ENCODE measurements at places on chromosomes 2 and 18. TPM values are rescaled to one million over a fixed set of nuclear protein-coding genes. Genes with fewer than 3 reads are reported as not detected.

The CRYGA gene
- not detected for polyA plus RNA-seq

The FBXO48 gene
- polyA plus RNA-seq = 2.3 TPM

The SLC8A1 gene
- polyA plus RNA-seq = 69.8 TPM

The BCL11A gene
- polyA plus RNA-seq = 12.4 TPM

The REL gene
- polyA plus RNA-seq = 8.9 TPM

The LAMA3 gene
- polyA plus RNA-seq = 1.6 TPM

The SCYGR4 gene
- polyA plus RNA-seq = not detected

The LTBP1 gene
- polyA plus RNA-seq = 69.2 TPM

The GREB1L gene
- polyA plus RNA-seq = 4.3 TPM

The GPAT2 gene
- polyA plus RNA-seq = 2.9 TPM

The ALK gene
- polyA plus RNA-seq = 0.32 TPM

The ZSWIM2 gene
- not detected for polyA plus RNA-seq

The RNF149 gene
- 35.6 TPM for polyA plus RNA-seq

The CRIM1 gene
- 97.7 TPM for polyA plus RNA-seq

The DSG2 gene
- polyA plus RNA-seq = 51.5 TPM

The AMER3 gene
- 0.07 TPM for polyA plus RNA-seq

The RFX8 gene
- 1.7 TPM for polyA plus RNA-seq
